ENCODE measurements at places on chromosomes 7 and 10.
A peak's percentile ranks its signal among the peaks of the same experiment; 100 is the strongest.

DNA sequence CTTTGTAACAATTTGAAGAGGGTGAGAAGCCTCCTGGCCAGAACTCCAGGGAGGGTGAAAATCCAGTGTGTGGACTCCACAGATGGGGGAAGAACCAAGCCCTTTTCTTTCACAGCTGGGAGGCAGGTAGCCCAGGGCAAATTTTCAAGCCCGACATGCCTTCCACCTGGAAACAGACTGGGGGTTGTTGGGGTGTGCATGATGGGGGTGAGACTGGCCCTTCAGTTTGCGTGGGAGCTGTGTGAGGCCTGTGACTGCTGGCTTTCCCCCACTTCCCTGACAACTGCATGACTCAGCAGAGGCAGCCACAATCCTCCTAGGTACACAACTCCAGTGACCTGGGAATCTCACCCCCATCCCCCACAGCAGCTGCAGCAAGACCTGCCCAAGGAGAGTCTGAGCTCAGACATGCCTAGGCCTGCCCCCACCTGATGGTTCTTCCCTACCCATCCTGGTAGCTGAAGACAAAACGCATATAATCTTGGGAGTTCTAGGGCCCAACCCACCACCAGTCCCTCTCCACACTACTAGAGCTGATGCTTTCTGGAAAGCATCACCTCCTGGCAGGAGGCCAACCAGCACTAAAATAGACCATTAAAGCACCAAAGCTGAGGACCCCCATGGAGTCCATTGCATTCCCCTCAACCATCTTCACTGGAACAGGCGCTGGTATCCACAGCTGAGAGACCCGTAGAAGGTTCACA, 445.4 kb downstream of the TFEC start:
- H3K4me1 ChIP-seq = peaks cover 5% of the 10 kb centered on the region
- no peak overlapping the region for H3K4me3 ChIP-seq
- DNase-seq = no peak
- H3K27ac ChIP-seq = no peak overlapping the region
- no peaks in the 10 kb centered on the region for H3K27me3 ChIP-seq

- DNase-seq = peak; percentile 54
- H3K27ac ChIP-seq = no peak overlapping the region
- H3K4me1 ChIP-seq = peaks cover 17% of the 10 kb centered on the region
- H3K4me3 ChIP-seq = no peak overlapping the region
These were observed 14.4 kb downstream of the STK32C start for GRCh38 chr10:132293201-132293812.

- no peaks in the 10 kb centered on the region for H3K36me3 ChIP-seq
- no peak for DNase-seq
- H3K4me1 ChIP-seq = peaks cover 37% of the 10 kb centered on the region
- H3K27me3 ChIP-seq = no peaks in the 10 kb centered on the region
- H3K4me3 ChIP-seq = no peak overlapping the region
These were observed 108.2 kb downstream of the PIP4K2A start for GRCh38 chr10:22606164-22606614.

DNA sequence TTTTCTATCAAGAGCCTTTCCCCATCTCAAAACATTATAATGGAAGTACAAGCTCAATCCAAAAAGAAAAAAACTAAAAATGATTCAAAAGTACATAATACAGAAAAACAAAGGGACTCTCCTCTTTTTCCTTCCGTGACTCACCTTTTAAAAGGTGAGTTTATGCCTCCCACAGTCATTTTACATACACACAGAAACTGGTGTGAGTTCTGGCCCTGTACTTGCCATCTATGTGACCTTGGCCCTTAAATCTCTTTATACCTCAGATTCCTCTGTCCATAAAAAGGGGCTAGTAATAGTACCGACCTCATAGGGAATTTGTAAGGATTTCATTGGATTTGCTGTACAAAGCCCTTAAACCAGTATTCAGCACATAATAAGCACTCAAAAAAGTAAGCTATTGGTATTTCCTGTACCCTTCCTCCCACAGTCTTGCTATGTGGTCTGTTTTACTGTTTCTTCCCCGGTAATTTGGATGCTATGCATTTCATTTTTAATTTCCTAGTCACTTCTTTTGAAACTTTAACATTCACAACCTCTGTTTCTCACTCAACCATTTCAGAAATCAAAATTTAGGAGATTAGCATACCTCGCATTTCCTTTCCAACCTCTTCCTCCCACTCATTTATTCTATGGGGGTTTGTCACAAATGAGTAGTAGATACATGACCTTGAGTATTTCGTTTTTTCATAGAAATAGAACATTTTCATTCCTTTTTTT, 39.0 kb downstream of the STK17A start:
- no peaks in the 10 kb centered on the region for H3K27me3 ChIP-seq
- H3K27ac ChIP-seq = no peak overlapping the region
- H3K36me3 ChIP-seq = peaks cover 6% of the 10 kb centered on the region
- no peak for DNase-seq
- H3K4me3 ChIP-seq = no peak overlapping the region
